ENCODE measurements at places on chromosomes 1 and 21. TPM values are rescaled to one million over a fixed set of nuclear protein-coding genes. Genes with fewer than 3 reads are reported as not detected.

DNA sequence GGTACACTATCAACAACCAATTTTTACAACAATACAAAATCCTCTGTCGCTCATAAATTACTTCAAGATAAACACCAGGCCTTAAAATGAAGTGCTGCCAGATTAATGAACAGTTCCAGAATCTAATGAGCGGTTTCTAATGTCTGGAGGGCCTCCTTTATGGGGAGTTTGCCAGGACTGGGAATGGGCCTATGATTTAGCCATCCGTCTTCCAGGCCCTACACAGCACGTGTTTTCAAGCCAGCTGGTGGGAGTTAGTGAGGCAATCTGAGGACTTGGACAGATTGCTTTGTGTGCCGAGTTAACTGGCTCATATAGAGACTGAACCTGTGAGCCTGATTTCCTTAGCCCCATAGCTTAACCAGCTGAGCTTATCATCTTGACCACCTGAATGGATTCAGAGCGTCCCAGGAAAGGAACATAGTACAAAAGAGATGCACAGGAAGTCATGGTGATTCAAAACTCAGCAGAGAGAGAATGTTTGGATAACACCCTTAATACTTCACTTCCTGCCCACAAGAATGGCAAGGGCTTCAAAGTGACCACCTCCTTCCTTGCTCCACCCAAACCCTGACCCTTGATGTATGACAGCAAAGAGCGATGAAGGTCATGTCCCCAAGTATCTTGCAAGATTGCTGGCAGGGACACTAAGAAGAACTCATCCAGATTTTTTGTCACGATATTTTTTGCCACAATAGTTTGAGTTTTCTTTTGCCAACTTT, 143.5 kb downstream of the SLC30A10 start:
- DNase-seq: no peak

- no peak for DNase-seq
These were observed 26.6 kb downstream of the TTC39A start for GRCh38 chr1:51303751-51304251.

DNA sequence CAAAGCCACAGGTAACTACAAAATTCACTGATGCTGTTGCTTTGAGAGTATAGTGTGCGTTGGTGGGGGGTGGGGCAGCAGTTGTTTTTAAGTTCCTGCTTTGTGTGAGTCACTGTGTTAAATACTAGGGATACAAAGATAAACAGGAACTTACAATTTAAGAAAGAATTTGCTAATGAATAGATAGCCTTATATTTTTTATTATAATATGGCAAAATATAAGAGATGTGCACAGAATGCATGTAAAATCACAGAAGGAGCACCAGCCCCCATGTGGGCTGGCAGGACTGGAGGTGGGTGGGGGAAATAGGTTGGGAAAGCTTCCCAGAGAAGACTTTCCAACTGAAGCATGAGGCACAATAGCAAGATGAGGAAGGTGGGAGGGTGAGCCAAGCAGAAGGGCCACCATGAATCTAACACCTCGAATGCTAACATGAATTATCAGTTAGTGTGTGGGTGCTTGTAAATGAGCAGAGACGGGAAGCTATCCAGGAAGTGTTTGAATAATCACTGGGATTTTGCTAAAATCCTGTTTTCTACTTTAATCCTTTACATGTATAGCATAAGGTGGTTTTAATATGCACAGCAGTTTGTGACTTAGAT, 57.0 kb upstream of the RAVER2 start:
- DNase-seq: no peak

ANXA9 gene
- total RNA-seq: not detected

ENTREP3 gene
- 6.6 TPM for total RNA-seq

AGO4 gene
- total RNA-seq: 8.1 TPM

FAM163A gene
- total RNA-seq: 0.17 TPM

Data from CD4-positive, alpha-beta T cell (primary cell).